ENCODE measurements at places on chromosomes 2 and 18.

- DNase-seq = no peak
Measured at GRCh38 chr2:51472300-51472699, 440.4 kb upstream of the NRXN1 start.

DNA sequence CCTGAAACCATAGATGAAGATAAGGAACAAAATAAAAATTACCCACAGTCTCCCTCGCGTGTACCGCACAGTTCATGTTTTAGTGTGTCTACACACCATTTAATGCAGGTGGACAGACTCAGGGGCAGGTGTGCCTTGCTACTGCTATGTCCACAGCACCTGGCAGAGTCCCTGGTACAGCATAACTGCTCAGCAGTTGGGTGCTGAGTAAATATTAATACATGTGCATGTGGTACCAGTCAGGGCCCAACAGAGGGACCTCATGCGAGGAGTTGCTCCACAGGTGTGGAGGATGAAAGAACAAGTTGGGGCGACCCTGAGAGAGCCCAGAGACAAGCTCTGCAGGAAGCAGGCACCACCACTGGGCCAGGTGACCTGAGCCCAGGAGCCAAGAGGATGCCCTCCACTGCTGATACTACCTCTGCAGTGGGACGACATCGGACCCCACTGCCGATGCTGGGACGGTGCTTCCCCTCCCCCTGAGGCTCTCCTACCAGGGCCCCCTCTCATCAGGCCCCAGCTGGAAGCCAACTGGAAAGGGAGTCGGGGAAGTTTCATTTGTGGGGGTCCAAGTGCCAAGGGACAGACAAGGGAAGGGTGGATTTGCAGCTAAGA is 100.8 kb downstream of the NEDD4L start:
- no peak for DNase-seq

- no peak for DNase-seq
Measured at GRCh38 chr2:223114917-223115316, 62.9 kb downstream of the KCNE4 start.

GRCh38 chr2:170689481-170689880 is 25.7 kb upstream of the SP5 start:
- no peak for DNase-seq

DNA sequence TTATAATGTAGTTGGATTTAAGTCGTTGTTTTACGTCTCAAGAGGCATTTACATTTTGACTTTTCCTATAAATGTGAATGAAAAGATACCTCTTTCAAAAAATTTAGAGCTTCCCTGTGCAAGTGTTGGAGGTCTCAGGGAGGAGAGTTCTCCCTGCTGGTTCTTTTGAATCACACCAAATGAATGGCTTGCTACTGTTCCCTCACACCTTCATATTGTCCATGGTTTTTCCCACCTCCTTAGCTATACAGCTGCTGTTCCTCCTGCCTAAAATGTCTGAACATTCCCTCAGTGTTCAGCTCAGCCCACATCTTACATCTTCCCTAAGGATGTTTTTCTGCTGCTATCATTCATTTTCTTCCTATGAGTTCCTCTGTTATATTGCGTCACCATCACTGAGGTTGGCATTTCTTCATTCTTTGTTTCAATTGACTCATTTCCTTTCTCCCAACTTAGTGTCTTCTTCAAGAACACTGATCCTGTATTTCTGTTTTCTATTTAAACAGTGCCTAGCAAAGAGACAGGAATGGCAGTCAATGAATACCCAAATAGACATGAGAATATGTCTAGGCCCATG is 46.0 kb downstream of the COX7A2L start:
- no peak for DNase-seq

DNA sequence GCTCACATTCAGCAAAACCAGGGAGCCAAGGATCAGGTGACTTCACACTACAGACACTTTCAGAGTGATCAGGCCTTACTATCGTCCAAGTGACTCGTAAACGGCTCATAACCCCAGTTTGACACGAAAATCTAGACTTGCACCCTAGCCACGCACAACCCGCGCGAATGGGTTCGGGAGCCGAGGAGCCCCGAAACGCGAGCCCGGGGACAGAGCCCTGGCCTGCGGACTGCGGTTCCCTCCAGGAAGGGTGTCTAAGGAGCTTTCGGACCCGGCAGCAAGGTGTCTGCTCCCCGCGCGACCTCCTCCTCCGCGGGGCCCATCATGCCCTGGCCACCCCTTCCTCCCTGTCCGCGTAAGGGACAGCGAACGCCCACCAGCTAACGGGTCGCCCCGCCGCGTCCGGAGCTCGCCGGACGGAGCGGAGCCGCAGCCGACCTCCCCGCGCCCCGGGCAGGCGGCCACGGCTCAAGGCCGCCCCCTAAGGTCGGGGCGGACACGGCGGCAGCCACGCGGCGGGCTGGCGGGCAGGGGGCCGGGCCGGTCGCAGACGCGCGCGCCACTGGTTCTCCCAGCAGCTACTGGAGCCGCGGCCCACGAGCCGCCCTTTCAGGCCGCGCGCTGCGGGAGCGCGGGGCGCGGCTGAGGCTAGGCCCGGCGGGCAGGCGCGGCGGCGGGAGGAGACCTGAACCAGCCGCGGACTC is 575 bp downstream of the ATL2 start:
- DNase-seq = peak; percentile 89

DNA sequence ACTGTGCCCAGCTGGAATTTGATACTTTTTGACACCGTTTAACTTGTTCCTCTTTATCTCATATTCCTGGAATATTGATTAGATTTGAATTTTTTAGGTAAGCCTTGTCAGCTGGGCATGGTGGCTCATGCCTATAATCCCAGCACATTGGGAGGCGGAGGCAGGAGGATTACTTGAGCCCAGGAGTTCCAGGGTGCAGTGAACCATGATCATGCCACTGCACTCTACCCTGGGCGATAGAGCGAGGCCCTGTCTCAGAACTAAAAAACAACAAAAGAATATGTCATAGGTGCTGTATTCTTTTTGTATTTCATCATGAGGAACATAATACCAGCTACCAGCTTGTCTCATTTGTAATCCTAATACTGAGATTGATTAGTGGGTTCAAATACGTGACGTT is 90.3 kb downstream of the ZNF532 start:
- no peak for DNase-seq

GRCh38 chr2:96396602-96397001 is 61.0 kb downstream of the NCAPH start:
- no peak for DNase-seq

DNA sequence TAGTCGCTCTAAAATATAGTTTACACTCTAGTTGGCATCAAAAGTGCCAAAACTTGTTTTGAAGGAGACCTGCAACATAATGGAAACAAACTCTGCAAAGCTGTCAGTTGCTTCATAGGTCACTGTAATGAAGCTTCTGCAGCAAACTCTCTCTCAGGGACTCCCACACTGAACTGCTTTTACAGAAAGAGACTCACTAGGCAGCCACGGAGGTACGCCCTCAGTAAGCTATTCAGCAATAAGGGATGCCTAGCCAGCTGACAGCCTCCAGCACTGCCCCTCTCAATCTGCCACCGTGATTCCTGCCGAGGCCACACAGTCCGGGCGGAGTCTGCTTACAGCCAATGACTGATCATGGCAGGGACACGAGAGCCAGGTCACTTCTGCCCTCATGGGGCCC is 51.1 kb downstream of the COLEC12 start:
- DNase-seq = no peak

GRCh38 chr2:166458674-166459073 is 35.4 kb downstream of the SCN7A start:
- DNase-seq = no peak

- no peak for DNase-seq
Measured at GRCh38 chr2:47174733-47175361, 19.7 kb upstream of the STPG4 start.

DNA sequence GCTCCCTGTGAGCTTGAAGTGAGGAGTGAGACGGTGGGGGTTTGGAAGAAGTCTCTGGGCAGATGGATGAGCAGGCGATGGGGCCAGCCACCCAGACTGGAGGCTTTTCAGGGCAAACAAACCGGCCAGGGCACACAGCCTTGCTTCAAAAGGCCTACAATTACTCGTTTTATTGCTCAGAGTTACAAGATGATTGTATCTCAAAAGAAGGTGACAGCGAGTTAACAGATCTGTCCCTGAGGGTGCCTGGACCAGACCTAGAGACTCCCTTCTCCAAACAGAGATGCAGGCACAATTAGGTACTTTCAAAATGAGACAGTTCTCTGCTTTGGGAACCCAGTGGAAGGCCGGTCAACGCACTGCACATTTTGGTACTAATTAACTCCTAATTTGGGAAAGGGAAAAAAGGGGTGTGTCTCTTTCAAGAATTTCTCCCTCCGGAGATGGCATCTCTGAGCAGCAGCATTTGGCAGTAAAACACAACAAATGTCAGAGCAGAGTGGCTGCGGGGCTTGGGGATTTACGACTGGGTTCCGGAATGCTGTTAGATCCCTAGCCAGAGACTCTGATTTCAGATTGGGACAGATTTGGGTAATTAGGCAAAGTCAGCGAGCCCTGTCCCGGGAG is 226.7 kb downstream of the TTC32 start:
- DNase-seq = no peak

DNA sequence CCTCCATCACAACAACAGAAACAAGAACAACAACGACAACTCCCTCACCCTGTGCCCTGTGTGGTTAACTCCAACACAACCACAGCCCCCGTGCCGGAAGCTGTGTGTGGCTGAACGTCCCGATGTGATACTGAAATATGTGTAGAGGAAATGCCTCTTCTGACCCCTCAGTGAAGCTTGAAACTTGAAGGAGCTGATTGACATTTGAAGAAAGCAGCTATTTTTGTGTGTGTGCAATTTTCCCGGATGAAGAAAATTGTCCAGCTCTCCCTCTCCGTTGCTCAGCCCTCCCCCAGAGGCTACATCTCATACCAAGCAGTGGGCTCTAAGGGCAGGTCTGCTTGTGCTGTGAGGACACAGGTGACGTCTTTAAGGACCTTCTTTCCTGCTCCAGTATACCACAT is 173.8 kb downstream of the ICOS start:
- peak; percentile 88 for DNase-seq

DNA sequence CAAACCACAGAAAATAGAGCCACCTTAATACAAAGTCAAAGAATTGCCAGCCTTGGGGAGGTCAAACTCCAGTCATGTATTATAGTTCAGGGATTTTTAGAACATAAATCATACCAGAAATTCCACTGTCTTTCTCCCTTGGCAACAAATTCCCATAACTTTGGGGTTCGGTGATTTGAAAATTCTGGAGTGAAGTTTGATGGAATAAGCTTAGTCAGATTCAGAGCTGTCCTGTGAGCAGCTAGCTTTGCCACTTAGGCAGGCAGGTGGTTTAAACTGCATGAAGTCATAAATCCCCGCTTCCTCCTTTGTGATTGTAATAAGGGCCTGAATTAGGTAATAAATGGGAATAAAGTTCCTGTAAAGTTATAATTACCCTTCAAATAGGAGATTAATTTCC is 457.0 kb upstream of the HNMT start:
- DNase-seq = no peak

GRCh38 chr18:63444580-63444979 is 22.3 kb upstream of the VPS4B start:
- no peak for DNase-seq

- DNase-seq = no peak
Measured at GRCh38 chr2:208792766-208793165, 386.2 kb downstream of the PTH2R start.

GRCh38 chr2:164917296-164917903 is 37.9 kb downstream of the SLC38A11 start:
- no peak for DNase-seq

GRCh38 chr2:234251326-234252271 is 201.1 kb downstream of the SPP2 start:
- no peak for DNase-seq

- DNase-seq = no peak
Measured at GRCh38 chr2:108786008-108786353, 590 bp upstream of the CCDC138 start.

GRCh38 chr2:129605646-129606045 is 373.8 kb upstream of the RAB6C start:
- DNase-seq = no peak

- DNase-seq = no peak
Measured at GRCh38 chr2:181042706-181043105, 62.3 kb downstream of the UBE2E3 start.

DNA sequence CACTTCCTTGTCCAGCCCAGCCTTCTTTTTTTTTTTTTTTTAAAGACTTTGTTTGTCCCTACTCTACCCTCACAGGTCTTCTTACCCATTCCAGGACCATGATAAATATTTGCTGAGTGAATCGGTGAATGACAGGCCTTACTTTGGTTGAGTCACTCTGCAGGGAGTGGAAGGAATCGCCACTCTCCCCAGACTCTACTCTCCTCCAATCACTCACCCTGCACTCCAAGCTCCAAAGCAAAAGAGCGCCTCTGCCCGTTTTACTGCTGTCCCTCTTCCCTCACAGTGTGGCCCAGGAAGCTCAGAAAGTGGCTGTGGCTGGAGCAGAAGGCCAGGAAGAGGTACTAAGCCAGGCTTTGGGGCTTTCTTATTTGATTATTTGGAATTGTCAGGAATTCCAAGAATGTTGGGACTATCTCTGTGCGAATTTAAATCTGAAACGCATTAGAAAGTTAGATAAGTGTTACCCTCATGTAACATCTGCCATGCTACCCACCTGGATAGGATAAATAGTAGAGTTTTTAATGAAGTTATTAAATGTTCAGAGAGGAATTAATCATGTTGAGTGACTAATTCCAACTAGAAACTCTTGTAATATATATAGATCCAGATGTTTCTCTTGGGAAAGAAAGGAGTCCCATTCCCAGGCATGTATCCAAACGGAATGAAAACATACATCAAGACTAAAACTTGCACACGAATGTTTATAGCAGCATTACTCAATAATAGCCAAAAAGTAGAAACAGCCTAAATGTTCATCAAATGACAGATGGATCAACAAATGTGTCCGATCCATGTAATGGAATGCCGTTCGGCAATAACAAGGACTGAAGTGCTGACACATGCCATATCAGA is 43.0 kb upstream of the CHMP1B start:
- DNase-seq = no peak

GRCh38 chr2:45210462-45211195 is 201.4 kb upstream of the SIX2 start:
- DNase-seq = no peak

- DNase-seq = no peak
Measured at GRCh38 chr2:100285691-100286090, 36.6 kb downstream of the LONRF2 start.

DNA sequence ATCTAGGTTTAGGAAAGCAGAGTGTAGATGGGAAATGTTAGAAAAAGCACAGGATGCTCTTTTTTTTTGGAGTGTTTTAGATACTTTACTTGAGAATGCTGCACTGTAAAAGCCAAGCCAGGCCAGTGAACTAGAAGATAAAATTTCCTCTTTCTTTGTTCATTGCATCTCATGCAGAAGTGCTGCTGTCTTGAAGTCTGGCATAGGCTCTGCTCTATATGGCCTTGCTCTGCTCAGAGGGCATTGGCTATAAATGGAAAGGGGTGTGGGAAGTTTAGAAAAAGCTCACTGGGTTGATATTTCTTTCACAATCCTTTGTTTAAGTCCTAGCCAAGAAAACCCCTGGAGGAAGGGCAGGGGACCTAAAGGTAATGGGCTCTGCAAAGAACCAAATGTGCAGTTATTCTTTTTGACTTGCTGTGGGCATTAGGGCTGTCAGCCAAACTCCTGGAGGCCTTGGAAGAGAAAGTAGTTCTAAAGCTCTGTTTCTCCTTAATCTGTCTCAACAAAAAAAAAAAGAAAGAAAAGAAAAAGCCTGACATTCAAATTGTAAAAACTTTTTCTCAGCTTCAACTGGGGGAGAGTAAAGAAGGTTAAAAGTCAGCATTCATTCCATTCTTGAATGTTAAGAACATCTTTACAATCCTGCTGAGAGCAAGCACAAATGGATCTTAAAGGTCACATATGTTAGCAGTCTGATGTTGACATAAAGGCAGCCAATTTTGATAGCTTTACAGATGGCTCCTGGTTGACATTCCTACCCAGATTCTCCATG is 338.3 kb downstream of the GULP1 start:
- no peak for DNase-seq

Data from osteocyte (in vitro differentiated cells).